NCI-H774 (cell line): ENCODE measurements at places on chromosomes 7 and 10.

GRCh38 chr10:3969876-3970666 lies 185.1 kb upstream of the KLF6 start:
- DNase-seq = no peak

DNA sequence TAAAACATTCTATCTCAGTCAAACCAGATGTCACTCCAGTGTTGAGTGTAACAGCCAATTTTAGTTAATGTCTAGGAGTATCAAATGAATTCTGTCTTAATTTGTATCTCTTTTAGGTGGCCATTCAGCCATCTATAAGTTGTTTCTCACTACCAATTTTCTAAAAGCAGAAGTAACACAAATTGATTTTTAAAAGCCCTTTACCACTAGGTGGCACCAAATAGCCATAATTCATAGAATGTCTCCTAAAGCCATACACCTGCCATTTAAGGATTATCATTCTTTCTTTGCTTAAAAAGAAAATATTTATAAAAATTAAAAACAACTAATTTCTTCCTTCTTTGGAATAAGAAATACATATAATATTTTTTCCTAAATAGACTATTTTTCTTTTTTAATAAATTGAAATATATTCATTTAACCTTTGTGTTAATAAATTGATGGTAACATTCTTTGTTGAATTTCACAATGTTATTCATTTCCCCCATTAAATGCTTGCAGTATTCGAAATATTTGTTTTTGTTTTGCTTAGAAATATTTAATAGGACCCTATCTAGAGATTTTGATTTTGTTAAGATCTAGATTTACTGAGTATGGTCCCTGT lies 107.8 kb upstream of the PPP1R3A start:
- peak; percentile 73 for DNase-seq

DNA sequence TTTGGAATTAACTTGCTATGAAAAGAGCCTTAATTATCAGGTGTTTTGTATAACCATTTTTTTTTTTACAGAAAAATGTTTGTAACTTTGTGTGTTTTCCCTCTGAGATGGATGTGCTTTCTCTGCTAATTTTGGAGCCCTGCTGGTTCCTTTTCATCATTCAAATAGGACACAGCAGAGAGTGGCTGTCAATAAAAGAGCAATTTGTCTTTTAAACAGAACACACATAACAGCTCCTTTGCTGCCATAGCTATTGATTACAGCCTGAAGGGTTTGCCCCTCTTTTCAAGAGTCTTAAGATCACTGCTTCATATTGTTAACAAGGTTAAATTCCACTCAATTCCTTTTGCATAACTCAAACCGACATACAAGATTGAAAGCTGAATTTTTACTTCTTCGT lies 187.2 kb upstream of the MBL2 start:
- no peak for DNase-seq

- DNase-seq = no peak
Observed at GRCh38 chr7:33773053-33773452, 132.3 kb upstream of the BMPER start.

- DNase-seq = no peak
Observed at GRCh38 chr10:102963756-102964025, 45.6 kb downstream of the CNNM2 start.

GRCh38 chr10:33889371-33889770 lies 554.9 kb upstream of the NRP1 start:
- DNase-seq = no peak

DNA sequence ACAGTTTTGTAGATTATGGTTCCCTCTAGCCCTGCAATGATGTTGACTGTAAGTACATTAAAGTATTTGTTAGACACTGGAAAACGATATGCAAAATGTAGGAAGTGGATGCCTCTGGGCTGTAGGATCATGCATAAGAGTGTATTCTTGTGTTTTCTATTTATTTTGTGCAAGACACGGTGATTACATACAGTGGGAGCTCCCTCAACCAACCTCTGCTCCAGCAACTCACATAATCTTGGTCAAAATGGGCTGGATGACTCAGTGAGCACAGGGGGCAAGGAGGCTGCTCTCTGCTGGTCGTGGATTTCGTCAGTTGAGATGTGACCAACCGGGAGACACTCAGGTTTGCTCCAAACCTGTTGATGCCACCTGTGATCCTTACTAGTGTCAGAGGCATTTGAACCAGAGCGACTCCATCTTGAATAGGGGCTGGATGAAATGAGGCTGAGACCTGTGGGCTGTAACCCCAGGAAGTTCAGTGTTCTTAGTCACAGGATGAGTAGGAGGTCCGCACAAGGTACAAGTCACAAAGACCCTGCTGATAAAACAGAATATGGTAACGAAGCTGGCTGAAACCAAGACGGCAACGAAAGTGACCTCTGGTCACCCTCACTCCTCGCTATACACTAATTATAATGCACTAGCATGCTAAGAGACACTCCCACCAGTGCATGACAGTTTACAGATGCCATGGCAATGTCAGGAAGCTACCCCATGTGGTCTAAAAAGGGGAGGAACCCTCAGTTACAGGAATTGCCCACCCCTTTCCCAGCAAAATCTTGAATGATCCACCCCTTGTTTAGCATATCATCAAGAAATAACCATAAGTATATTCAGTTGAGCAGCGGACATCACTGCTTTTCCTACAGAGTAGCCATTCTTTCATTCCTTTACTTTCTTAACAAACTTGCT lies 56.4 kb upstream of the FAM20C start:
- DNase-seq = no peak

DNA sequence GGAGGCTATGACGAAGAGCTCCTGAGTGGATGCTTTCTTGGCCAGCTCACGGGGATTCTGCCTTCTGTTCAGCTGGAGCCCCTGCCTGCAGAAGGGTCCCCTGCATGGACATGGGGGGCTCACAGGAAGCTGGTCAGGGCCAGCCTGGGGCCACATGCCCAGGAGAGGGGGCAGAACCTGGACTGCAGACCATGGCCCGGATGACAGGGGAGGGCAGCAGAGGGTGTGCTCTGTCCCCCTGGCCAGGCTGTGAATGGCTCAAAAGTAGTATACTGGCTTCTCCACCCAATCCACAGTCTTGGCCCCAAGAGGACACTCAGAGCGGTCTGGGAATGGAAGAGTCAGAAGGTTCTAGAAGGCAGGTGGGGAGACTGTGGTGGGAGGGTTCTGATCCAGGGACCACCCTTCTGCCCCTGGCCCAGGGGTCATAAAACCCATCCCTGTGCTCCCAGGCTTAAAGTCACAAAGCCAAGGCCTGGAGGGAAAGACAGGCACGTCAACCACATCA lies 40.3 kb downstream of the PPIF start:
- no peak for DNase-seq

- no peak for DNase-seq
Observed at GRCh38 chr7:80734011-80734410, 95.6 kb downstream of the CD36 start.

DNA sequence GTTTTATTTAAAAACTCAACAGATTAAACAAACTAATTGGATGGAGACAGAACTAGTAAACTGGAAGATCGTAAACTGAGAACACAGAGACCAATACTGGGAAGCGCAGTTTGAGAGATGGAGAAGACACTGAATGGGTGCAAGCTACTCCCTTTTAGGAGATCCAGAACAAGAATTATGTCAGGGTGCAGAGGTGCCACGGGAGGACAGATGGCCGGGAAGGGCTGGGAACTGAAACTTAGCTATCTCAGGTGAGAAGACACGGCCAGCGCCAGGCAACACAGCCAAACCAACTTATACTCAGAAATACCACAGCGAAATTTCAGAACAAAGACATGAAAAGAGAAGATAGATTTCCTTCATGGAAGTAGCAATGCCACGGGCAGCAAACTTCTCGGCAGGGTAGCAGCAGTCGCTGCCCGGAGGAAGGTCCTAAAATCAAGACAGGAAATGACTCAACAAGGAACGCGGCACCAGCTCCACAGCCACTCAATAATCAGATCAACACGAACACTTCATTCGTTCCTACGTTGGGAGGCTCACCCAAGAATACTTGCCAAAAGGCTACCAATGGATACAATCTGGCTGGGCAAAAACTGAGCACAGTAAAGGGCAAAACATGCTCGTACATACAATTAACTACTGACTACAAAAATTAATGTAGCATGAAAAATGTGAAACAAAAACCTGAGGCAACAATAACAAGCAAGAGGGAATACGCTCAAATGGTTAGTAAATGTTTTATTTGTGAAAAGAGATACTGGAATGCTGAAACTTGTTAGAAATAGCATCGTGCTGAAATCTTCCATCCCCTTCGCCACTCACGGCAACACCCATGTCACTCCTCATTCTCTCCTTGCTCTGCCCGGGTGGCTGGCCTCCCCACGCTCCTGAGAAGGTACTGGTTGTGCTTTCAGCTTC lies 2.2 kb upstream of the LRRC27 start:
- no peak for DNase-seq

GRCh38 chr10:132570771-132571649 lies 33.4 kb downstream of the INPP5A start:
- DNase-seq = no peak

DNA sequence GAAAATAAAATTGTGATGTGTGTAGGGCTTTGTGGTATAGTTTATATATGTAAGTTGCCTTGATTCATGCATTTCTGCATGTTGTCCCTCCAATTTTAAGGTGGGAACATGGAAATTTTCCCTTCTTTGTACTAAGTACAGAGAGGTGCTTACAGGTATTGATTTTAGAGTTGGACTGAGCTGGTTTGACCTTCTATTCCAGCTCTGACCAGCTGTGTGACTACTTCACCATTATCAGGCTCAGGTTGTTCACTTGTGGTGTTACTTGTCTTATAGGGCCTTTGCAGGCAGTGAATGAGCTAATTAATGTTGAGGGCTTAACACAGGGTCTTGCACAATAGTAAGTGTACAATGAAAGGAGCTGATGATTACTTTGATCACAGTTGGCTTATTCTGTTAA lies 16.3 kb downstream of the ZNF804B start:
- no peak for DNase-seq

- no peak for DNase-seq
Observed at GRCh38 chr10:27100813-27101347, 586 bp upstream of the ANKRD26 start.

DNA sequence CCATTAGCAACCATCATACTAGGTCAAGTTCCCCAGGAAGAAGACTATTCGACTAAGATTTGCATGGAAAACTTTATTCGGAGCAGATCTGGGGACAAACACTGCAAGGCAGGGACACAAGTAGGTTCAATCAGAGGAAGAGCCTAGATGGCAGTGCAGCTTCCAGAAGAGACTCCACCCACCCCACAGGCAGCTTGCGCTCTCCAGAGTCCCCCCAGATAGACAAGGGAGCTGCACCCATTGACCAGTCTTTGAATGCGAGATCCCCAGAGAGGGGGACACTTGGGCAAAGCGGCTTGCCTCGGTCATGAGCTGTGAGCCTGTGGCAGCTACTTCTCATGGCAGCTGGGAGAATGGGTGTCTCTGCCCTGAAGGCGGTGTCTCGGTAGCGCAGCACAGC lies 4.2 kb downstream of the GALNTL5 start:
- DNase-seq = no peak

DNA sequence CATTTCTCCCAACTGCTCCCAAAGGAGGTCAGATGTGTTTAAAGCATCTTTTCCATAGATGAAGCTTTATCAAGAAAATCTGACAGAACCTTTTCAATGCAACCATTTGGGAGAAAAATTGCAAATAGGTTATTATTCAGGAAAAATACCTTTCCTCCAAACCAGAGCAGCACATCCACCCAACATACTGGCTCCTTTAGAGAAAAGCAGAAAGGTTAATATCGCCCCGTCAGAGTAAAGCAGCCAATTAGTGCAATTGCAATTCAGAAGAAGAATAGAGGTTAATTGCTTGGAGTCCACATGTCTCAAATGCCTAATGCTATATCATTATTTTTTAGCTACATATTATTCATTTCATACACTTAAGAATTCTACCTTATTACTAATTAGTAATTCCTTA lies 48.9 kb upstream of the HSPA12A start:
- no peak for DNase-seq

DNA sequence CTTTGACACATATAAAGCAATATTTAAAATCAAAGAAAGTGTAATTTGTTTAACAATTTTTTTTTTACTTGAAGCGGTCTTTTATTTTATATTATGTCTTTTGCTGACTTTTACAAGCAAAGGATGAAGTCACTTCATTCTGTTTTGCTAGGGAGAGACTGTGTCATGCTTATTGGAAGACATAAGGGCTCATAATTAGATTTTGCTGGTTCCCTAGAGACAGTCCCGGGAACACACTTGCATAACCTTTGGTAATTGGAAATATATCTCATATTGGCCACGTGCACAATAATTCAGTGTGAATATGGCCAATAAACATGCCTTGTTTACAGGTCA lies 448 bp upstream of the NET1 start:
- no peak for DNase-seq

DNA sequence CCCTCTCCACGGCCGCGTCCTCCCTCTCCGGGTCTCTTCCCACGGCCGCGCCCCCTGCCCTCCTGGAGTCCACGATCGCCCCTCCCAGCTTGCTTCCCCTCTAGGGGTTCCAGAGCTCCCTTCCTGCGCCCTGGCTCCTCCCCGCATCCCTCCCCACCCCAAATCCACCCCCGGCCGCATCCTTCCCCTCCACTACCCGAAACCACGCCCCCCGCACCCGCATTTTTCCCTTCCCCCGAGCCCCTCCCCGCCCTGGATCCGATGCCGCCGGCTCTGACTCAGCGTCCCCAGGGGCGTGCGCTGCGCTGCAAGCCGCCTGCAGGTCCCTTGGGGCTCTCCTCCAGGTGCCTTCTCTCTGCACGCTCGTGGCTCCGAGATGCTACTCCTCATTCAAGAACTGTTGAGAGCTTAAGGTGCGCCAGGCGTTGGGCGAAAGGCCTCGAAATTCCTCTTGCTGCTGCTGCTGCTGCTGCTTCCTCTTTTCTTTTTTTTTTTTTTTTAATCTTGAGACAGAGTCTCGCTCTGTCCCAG lies 372 bp upstream of the TMEM130 start:
- no peak for DNase-seq

GRCh38 chr10:93193906-93194305 lies 120.2 kb downstream of the CYP26A1 start:
- no peak for DNase-seq

DNA sequence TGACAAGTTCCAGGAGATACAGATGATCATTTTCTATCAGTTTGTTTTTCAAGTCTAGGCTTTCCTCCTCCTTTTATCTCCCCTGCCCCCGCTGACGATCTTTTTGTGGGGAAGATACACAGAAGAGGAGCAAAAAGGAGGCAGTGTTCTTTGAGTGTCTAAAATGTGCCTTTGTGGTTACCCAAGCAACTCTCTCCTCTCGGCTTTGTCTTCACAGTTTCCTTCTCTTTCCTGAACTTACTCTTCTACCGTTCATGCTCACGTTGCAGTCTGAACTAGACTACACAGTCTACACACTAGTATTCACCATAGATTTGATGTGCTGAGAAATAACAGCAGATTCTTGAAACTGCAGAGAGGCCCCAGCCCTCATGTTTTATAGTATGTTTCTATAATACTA lies 23.6 kb downstream of the CEP41 start:
- no peak for DNase-seq

- DNase-seq = no peak
Observed at GRCh38 chr7:146366938-146367337, 250.3 kb downstream of the CNTNAP2 start.
